Motor neuron (in vitro differentiated cells): ENCODE measurements at places on chromosomes 1 and 21. TPM values are rescaled to one million over a fixed set of nuclear protein-coding genes. Genes with fewer than 3 reads are reported as not detected.

GRCh38 chr1:214216779-214217178 lies 64.2 kb upstream of the SMYD2 start:
- no peak for ATAC-seq

GRCh38 chr1:64505232-64505943 lies 35.5 kb downstream of the CACHD1 start:
- peak; percentile 40 for ATAC-seq

BTBD8 gene
- total RNA-seq, result 11.9 and 13.1 TPM in 2 replicates

CAPN9 gene
- total RNA-seq, result 0.08 and 0.09 TPM in 2 replicates

ERICH3 gene
- 0.38 and 0.64 TPM in 2 replicates for total RNA-seq
